ENCODE measurements at places on chromosomes 3 and 15.

DNA sequence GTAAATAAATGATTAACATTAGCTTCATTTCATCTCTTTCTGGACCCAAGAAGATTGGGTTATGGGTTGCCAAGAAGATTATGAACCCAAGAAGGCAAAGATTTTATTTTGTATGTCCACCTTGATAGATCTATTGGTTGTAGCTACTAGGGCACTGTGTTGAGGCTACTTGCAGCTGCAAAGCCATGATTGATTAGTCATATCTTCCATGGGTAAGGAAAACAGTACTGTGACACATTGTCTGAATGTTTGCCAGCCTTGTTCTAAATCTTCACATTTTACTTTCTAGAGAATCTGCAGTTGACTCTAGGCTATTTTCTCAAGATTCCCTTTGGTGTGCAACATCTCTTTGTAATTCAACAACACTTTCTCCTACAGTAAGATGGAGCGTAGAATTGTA, 229.2 kb upstream of the KCNH8 start:
- no peak for DNase-seq

- DNase-seq = no peak
Measured at GRCh38 chr15:63979262-63979793, 67.0 kb downstream of the DAPK2 start.

DNA sequence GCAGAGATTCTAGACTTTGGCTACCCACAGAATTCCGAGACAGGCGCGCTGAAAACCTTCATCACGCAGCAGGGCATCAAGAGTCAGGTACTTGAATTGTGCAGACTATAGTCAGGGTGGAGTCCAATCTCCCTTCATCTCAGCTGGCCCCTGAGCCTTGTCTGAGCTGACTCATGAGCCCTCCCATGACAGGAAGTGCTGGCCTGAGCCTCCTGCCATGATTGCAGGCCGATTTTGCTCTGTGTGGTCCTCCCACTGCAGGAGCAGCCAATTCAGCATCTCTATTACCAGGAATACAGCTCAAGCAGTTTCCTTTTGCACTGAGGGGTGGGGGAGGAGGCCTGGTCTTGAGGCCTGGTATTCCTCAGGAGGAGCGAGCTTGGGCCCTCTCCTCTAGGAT, 5.5 kb downstream of the AP2M1 start:
- no peak for DNase-seq

DNA sequence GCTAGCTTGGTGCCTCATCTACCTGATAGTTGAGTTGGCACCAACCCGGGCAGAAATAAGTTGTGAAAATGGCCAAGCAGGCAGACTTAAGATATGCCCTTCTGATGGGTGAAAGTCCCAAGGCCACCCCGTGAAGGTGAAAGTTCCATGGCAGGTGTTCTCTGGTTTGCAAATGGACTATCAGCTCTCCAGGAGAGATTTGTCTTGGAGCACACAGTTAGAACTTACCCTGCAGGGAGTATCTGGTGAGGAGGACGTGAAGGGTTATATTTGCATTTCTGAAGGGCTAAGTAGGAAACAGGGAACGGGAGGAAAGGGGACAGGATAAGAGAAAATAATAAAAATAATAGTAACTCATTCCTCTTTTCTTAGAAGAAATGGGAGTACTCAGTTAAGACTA, 220.5 kb downstream of the TP63 start:
- DNase-seq = no peak

- DNase-seq = peak; percentile 23
Measured at GRCh38 chr3:51963951-51964451, 3.3 kb downstream of the PCBP4 start.

DNA sequence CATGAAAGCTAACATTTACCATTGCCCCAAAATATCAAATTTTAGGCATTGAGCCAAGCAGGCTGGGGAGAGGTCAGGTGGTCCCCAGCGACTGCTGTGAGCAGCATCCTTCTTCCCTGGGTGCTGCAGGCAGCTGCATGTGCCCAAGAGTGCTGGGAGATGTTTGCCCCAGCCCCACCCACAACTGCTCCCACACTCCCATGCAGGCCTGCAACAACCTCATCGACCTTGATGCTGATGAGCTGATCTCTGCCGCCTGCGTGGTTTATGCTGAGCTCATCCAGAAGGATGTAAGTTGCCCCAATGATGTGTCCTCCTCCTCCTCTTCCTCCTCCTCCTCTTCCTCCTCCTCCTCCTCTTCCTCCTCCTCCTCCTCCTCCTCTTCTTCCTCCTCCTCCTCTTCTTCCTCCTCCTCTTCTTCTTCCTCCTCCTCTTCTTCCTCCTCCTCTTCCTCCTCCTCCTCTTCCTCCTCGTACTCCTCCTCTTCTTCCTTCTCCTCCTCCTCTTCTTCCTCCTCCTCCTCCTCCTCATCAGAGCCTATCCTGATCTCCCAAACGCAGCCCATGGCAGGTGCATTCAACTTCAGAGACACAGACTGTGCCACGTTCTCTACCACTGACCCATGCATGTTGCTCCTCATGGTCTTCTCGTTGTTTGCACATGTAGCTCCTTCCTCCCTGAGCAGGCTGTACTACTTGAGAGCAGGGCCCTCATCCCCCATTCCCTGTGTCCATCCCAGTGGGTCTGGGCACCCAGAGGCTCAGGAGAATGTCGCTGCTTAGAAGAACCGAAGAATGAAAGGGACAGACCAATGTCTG, 15.1 kb downstream of the TBC1D21 start:
- no peak for DNase-seq

DNA sequence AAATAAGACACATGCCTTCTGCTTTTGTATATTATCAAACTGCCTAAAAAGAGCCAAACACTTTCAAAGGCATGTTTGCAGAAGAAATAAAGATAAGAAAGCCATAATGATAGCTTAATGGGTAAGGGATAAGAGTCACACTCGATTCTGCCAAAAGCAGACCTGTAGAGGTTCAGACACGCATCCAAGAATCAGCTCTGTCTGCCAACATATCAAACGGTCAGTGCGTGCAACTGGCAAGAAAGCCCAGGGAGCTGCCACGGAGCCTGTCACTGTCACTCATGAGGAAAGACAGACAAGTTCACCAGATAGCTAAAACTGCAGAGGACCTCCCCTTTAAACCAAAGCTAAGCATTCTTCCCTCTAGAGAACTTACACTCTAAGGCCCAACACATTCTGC, 23.2 kb downstream of the DCP1A start:
- no peak for DNase-seq

DNA sequence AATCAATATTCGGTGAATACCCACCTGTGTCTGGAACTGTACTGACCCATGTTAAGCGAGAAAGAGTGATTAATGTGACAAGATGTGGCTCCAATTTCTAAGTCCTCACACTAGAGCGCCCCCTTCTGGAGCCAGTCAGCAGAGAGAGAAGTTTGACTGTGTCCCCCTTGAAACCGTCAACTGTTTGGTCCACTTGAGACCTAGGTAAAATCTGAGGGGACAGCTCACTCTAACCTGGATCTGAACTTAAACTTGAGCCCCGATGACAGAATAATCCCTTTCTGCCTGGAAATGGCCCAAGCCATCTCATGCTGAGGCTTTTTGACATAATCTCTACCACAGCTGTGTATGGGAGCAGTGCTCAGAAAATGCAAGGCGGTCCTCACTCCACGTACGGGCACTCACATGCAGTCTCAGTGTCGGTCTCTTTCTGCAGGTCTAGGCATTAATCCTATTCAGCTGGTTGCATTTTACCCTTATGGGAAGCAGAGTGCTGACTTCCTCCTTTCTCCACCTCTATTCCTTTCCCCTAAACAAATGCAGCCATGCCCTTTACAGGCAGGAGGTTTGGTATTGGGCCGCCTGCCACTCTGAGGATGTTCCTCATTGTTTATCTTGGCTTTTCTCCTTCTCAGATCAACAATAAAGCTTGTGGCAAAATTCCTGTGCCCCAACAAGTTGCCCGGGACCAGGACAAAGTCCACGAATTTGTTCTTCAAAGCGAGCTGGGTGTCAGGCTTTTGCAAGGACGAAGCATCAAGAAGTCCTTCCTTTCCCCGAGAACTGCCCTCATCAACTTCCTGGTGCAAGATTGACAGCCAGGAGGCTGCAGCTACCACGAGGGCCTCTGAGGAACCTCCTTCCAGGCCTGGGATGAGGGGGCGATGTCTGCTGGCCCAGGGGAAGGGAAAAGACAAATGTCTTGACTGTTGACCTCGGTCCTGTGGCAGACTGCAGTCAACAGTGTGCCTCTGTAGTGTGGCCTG, 47.5 kb upstream of the LIMD1 start:
- DNase-seq = no peak

- DNase-seq = no peak
Measured at GRCh38 chr15:66766282-66767230, 64.5 kb downstream of the SMAD6 start.

GRCh38 chr15:93302080-93302765, 213.2 kb upstream of the RGMA start:
- no peak for DNase-seq

GRCh38 chr3:142844339-142844977, 44.4 kb downstream of the PCOLCE2 start:
- DNase-seq = no peak

DNA sequence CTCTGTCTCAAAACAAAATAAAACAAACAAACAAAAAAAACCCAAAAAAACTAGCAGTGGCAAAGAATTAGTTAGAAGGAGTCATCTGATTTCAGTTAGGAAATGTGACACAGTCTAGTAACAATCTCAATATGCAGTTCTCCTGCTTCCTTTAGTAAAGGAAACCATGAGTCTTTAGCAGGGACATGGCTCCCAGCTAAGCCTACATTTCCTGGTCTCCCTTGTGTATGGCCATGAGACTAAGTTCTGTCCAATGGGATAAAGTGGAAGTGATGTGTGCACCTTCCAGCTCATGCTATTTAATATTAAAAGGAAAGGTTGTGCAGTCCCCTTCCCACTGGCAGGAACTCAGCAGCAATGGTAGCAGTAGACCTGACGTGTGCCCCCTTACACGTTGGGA, 74.6 kb downstream of the GREM1 start:
- no peak for DNase-seq

- peak; percentile 23 for DNase-seq
Measured at GRCh38 chr15:80480909-80481308, 76.7 kb downstream of the ARNT2 start.

DNA sequence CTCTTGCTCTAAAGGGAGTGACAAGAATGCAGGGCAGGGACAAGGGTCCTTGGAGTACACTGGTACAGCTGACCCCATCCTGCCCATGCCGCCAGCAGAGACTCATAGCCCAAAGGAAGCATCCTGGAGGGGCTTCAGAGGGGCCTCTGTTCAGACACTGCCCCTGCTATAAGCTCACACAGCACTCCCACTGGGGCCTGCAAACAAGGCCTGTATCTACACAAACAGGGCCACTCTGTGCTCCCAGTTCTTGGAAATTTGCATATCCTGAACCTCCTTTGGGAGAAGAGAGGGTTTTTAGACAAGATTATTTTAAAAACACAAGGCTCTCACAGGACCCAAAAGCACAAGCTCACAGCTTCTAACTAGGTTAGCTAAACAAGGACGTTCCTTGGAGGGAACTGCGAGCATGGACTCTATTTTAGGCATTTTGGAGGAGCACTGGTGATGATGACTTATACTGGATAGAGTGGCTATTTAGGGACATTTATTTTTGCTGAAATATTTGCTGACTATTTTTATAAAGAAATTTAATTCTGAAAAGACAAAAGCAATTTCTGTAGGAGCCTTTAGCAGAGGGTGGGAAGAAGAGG, 16.4 kb upstream of the ANKRD34C start:
- DNase-seq = no peak

DNA sequence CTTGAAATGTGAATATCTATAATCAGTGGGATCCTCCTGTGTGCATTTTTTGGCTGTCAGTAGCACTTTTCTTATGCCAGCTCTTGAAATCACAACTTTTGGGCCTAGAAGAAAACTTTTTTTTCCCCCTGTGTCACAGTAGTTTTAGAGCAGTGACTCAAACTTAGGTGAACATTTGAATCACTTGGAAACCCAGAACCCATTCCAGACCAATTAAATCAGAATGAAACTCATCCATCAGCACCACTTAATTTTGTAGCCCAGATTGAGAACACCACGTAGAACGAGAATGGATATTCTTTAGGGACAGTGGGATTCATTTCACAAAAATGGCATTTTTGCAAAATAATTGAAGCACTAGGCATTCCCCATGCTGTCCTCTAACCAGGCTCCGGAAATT, 224.8 kb upstream of the NANOGP8 start:
- DNase-seq = no peak

- DNase-seq = no peak
Measured at GRCh38 chr3:127206154-127206553, 13.2 kb downstream of the PRR23E start.

GRCh38 chr3:37986479-37987314, 3.9 kb upstream of the VILL start:
- no peak for DNase-seq

GRCh38 chr15:48757661-48758060, 53.2 kb downstream of the CEP152 start:
- no peak for DNase-seq

GRCh38 chr3:11774296-11774877, 72.3 kb downstream of the TAMM41 start:
- peak; percentile 11 for DNase-seq

GRCh38 chr3:16511681-16512434, 1.6 kb downstream of the RFTN1 start:
- DNase-seq = no peak

GRCh38 chr3:124833710-124834332, 53.3 kb downstream of the ITGB5 start:
- no peak for DNase-seq

GRCh38 chr15:38134252-38134651, 118.4 kb upstream of the SPRED1 start:
- no peak for DNase-seq

- DNase-seq = no peak
Measured at GRCh38 chr3:13039213-13039896, 33.9 kb downstream of the IQSEC1 start.

- DNase-seq = no peak
Measured at GRCh38 chr15:83914906-83915305, 261.0 kb downstream of the ADAMTSL3 start.

GRCh38 chr15:36609793-36610192, 30.4 kb downstream of the CDIN1 start:
- no peak for DNase-seq

- peak; percentile 25 for DNase-seq
Measured at GRCh38 chr3:142027735-142028134, 121.6 kb downstream of the TFDP2 start.

- no peak for DNase-seq
Measured at GRCh38 chr3:197953881-197954280, 3.9 kb downstream of the RPL35A start.
